Mesendoderm (in vitro differentiated cells): ENCODE measurements at places on chromosomes 7 and 10.
A peak's percentile ranks its signal among the peaks of the same experiment; 100 is the strongest.

- no peaks in the 10 kb centered on the region for H3K36me3 ChIP-seq
- no peak overlapping the region for H3K4me3 ChIP-seq
- no peaks in the 10 kb centered on the region for H3K4me1 ChIP-seq
- no peak overlapping the region for H3K27ac ChIP-seq
- no peaks in the 10 kb centered on the region for H3K27me3 ChIP-seq
- no peak for DNase-seq
Measured at GRCh38 chr10:131556897-131557495, 245.5 kb upstream of the TCERG1L start.

- no peak overlapping the region for H3K27ac ChIP-seq
- H3K36me3 ChIP-seq = no peaks in the 10 kb centered on the region
- no peak for DNase-seq
- no peak overlapping the region for H3K4me3 ChIP-seq
- no peaks in the 10 kb centered on the region for H3K27me3 ChIP-seq
- no peaks in the 10 kb centered on the region for H3K4me1 ChIP-seq
Measured at GRCh38 chr7:79702116-79702515, 248.6 kb upstream of the MAGI2 start.

- H3K36me3 ChIP-seq = no peaks in the 10 kb centered on the region
- H3K27me3 ChIP-seq = no peaks in the 10 kb centered on the region
- peaks cover 2% of the 10 kb centered on the region for H3K4me1 ChIP-seq
- no peak overlapping the region for H3K4me3 ChIP-seq
- DNase-seq = no peak
- no peak overlapping the region for H3K27ac ChIP-seq
Measured at GRCh38 chr10:21326594-21327288, 198.7 kb downstream of the SKIDA1 start.

DNA sequence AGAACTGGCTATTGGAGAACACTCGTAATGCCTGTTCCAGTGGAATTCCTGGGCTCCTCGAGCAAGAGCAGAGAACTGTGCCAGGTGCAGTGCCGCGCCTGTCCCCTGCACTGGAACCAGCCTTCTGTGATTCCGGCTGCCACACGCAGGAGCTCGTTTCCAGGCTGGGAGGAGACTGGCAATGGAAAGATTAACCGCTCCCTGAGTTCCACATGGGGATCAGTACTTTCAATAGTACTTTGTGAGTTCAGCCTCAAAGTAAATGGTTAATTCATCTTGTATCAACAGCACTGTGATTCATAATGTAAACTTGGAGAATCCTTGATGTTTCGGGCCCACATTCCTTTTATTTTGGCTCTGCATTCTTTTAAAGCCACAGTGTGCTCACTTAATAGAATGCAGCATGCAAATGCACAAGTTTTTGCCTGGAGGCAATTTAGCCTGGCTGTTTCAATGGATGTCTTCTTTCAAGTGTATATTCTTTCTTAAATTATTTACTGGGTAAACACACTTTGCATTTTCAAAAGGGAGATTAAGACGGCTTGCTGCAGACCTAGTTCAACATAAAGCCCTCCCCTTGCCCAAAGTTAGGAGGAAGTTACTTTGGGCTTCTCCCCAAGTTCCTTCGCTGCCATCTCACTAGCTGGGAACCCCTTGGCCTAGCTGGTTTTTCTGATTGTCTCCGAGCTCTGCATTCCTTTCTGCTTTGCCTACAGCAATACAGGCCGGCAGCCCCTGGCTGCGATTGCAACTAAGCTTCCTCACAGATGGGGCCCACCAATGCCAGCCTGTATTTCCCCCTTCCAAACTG, 138.1 kb upstream of the TCF7L2 start:
- peak overlapping the region; percentile 76 for H3K27ac ChIP-seq
- DNase-seq = peak; percentile 94
- H3K4me3 ChIP-seq = no peak overlapping the region
- H3K27me3 ChIP-seq = no peaks in the 10 kb centered on the region

DNA sequence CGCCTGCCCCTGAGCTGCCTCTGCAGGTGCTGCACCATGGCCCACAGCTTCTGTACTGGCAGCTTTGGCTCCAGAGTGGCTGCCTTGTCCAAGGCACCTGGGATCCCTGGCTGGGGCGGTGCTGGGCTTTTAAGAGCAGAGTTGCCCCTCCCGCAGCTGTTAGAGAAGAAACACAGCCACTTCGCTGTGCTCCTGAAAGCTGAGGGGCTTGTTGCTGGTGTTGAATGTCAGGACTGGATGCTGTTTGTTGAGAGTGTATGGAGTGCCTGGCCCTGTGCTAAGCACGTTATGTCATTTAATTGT, 6.2 kb downstream of the FAM241B start:
- DNase-seq = no peak
- no peaks in the 10 kb centered on the region for H3K27me3 ChIP-seq
- no peaks in the 10 kb centered on the region for H3K4me1 ChIP-seq
- no peaks in the 10 kb centered on the region for H3K36me3 ChIP-seq
- no peak overlapping the region for H3K4me3 ChIP-seq
- H3K27ac ChIP-seq = no peak overlapping the region
